ENCODE measurements at places on chromosomes 3 and 15.

DNA sequence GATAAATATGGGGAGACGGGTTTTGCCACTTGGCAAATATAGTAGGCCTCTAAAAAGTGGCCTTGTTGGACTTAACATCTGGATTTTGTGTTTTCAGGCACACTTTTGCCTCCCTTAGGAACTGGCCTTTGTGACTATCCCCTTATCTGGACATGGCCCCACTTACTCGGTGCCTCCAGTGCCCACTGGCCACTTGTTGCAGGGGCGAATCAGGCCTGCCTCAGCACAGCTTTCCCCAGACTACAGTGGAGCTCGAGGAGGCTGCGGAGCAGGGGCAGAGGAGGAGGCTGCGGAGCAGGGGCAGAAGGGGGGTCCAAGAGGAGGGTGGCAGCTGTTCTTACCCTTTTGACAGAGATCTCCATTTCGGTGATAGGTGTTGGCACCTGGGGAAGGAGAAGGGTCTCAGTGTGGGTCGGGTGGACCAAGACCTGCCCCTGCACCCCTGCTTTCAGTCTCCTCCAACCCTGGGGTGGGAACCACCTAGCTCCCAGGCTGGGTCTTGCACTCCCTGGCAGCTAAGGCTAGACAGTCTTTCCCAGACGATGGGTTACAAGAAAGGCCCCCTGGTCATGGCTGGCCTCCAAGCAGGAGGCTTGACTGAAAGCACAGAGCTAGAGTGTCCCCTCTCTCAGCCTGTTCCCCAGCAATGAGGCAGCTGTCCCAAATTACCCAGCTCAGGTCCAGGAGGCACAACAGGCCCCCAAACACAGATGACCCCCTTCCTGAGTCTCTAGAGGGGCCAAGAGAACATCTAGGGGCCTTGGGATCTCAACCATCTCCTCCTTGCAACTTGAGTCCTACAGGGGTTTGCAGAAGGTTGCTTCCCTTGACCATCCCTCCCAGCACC is 6.1 kb downstream of the SEMA3G start:
- peaks cover 40% of the 10 kb centered on the region for H3K4me1 ChIP-seq
- H3K27ac ChIP-seq, result no peak overlapping the region
- no peaks in the 10 kb centered on the region for H3K27me3 ChIP-seq
- no peaks in the 10 kb centered on the region for H3K36me3 ChIP-seq

DNA sequence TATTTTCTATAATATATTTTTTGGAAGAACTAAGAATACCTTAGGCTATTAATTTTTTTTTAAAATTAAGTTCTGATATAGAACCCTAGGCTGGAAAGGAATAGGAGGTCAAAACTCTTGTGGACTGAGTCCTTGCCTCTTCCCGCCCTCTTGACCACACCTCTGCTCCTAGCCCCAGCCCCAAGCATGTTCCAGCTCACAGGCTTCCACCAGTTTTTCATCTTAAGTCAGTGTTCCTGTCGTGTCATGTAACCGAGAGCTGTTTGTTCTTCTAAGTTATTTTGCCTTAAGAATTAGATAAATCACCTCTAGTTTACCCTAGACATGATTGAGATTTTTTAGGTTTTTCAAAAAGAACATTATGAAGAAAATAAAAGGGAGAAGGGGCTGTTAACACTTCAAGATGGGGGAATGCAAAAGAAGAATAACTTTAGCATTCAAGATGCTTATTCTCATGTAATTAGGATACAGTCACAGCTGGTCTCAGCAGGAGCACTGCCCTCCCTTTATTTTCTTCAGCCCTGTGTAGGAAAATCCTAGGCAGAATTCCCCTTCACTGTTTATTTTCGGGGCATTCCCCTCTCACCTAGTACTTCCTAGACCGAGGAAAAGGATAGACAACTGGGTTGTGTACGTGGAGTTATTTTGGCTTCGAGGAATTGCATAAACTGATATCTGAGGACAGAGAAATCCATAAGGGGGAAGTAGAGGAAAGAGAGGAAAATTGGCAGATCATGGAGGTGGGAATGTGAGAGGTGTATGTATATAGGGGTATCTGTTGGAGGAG is 110.2 kb downstream of the CMSS1 start:
- no peaks in the 10 kb centered on the region for H3K27me3 ChIP-seq
- no peaks in the 10 kb centered on the region for H3K4me1 ChIP-seq
- H3K27ac ChIP-seq, result peak overlapping the region; percentile 21
- no peak overlapping the region for H3K4me3 ChIP-seq
- DNase-seq, result no peak

DNA sequence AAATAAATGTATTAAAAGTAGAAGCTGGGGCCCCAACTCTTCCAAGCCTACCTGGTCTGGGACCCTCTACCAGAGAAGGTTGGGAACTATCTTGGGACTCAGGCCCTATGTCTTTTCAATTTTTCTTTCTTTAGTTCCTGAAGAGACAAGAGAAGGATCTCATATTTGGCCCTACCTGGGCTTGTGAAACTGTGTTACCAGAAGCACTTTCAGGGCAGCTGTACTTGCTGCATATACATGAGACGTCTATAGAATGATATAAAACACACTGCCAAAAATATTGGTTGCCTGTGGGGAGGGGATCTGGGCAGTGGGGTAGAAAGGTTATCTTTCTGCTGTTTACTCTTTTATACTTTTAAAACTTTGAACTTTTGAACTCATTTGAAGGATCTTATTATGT is 604 bp upstream of the EPB42 start:
- no peak for DNase-seq
- no peaks in the 10 kb centered on the region for H3K36me3 ChIP-seq
- H3K4me1 ChIP-seq, result peaks cover 5% of the 10 kb centered on the region
- H3K4me3 ChIP-seq, result no peak overlapping the region
- no peaks in the 10 kb centered on the region for H3K27me3 ChIP-seq

GRCh38 chr3:46520531-46520930 is 22.8 kb downstream of the RTP3 start:
- H3K27ac ChIP-seq, result no peak overlapping the region
- H3K36me3 ChIP-seq, result no peaks in the 10 kb centered on the region
- H3K4me3 ChIP-seq, result no peak overlapping the region
- no peaks in the 10 kb centered on the region for H3K4me1 ChIP-seq

GRCh38 chr15:98647026-98647773 is 1.1 kb upstream of the IGF1R start:
- no peak for DNase-seq
- H3K27ac ChIP-seq, result peak overlapping the region; percentile 98
- no peaks in the 10 kb centered on the region for H3K36me3 ChIP-seq
- H3K4me3 ChIP-seq, result peak overlapping the region; percentile 69

- H3K36me3 ChIP-seq, result no peaks in the 10 kb centered on the region
- H3K27me3 ChIP-seq, result no peaks in the 10 kb centered on the region
- H3K4me1 ChIP-seq, result no peaks in the 10 kb centered on the region
- no peak for DNase-seq
- H3K4me3 ChIP-seq, result no peak overlapping the region
- no peak overlapping the region for H3K27ac ChIP-seq
Observed at GRCh38 chr3:126618021-126618420, 36.9 kb downstream of the TXNRD3 start.

GRCh38 chr15:69280783-69281182 is 17.9 kb upstream of the PAQR5 start:
- no peak overlapping the region for H3K27ac ChIP-seq
- DNase-seq, result no peak
- H3K36me3 ChIP-seq, result no peaks in the 10 kb centered on the region
- no peaks in the 10 kb centered on the region for H3K4me1 ChIP-seq
- no peak overlapping the region for H3K4me3 ChIP-seq
- no peaks in the 10 kb centered on the region for H3K27me3 ChIP-seq

- H3K4me3 ChIP-seq, result no peak overlapping the region
- DNase-seq, result no peak
- H3K27ac ChIP-seq, result no peak overlapping the region
- H3K4me1 ChIP-seq, result no peaks in the 10 kb centered on the region
- no peaks in the 10 kb centered on the region for H3K27me3 ChIP-seq
Observed at GRCh38 chr15:30830961-30831360, 72.8 kb upstream of the FAN1 start.

DNA sequence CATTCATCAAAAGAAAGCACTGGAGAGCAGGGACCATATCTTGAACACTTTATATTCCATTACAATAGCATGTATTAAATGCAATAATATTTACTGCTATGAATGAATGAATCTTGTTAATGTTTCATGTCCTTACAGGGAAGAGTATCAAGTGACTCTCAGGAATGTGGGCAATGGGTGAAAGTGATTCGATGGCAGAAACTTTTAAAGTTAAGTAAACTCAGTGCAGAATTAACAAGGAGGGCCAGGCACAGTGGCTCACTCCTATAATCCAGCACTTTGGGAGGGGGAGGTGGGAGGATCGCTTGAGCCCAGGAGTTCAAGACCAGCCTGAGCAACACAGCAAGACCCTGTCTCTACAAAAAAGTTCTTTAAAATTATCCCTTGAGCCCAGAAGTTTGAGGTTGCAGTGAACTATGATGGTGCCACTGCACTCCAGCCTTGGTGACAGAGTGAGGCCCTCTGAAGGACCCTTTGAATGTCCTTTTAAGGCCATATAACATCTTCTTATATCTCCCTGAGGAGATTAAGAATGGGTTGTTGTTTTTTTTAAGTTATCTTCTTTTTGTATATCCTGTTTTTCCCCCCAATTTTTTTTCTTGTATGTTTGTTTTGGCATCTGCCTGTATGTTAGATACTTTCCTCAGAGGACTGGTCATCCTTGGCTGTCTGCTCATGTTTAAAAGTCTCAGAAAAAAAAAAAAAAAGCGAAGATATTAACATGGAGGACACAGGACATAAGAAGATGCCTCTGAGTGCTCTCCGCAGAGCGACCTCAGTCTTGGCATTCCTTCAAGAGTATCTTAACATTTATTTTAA is 9.6 kb upstream of the FSIP1 start:
- H3K36me3 ChIP-seq, result no peaks in the 10 kb centered on the region
- H3K4me1 ChIP-seq, result no peaks in the 10 kb centered on the region
- DNase-seq, result no peak
- H3K27ac ChIP-seq, result no peak overlapping the region

DNA sequence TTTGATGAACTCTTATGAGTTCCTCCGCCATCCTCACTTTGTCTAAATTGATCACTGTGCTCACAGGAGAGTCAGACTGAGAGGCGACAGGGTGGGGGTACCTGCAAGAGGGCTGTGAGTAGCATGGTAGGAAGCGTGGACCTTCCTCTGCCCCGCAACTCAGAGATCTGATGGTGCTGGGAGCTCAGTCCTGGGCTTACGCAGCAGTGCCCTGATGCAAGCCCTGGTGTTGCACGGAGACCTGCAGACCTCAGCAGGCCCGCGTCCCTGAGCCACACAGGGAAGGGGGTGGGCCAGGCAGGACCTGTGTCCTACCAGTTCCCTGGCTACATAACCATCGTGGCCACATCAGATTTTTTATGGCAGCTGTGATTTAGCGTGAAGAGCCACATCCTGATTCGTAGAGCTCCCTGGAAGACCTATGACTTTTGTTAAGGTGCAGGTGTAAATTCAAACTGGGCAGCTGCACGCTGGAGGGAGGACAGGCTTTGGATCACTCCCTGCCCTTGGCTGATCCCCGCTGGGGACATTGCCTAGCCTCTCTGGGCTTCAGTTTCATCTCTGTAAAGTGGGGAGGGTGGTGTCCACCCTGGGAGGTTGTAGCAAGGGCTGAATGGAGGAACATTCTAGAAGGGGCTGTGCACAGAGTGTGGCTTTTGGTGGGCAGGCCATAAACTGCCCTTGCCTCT is 176.1 kb downstream of the KLF13 start:
- no peaks in the 10 kb centered on the region for H3K27me3 ChIP-seq
- no peak for DNase-seq
- no peak overlapping the region for H3K27ac ChIP-seq
- no peaks in the 10 kb centered on the region for H3K36me3 ChIP-seq

- peaks cover 4% of the 10 kb centered on the region for H3K4me1 ChIP-seq
- H3K36me3 ChIP-seq, result no peaks in the 10 kb centered on the region
- peak overlapping the region; percentile 86 for H3K27ac ChIP-seq
- H3K27me3 ChIP-seq, result no peaks in the 10 kb centered on the region
- DNase-seq, result no peak
- peak overlapping the region; percentile 58 for H3K4me3 ChIP-seq
Observed at GRCh38 chr3:105365391-105366325, 1.1 kb upstream of the ALCAM start.

- DNase-seq, result no peak
- no peak overlapping the region for H3K4me3 ChIP-seq
- H3K27me3 ChIP-seq, result no peaks in the 10 kb centered on the region
Observed at GRCh38 chr3:112976953-112977352, 2.0 kb upstream of the CD200R1 start.

DNA sequence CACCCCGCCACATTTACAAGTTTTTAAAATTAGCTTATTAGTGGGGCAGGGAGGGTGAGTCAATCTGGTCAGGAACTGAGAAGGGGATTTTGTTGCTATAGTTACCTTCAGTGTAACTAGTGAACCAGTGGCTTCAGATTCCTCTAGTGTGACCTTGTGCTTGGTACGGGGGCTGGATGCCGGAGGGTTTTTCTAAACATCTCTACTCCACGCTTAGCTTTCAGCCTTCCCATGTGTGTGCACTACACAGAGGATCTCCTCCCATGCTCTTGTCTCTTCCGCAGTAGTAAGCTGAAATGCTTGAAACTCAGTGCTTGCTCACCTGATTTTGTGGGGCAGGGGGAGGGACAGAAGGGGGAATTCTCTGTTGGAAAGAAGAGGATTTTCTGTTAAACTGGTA is 67.9 kb upstream of the AKAP13 start:
- no peaks in the 10 kb centered on the region for H3K27me3 ChIP-seq
- peaks cover 18% of the 10 kb centered on the region for H3K4me1 ChIP-seq
- no peaks in the 10 kb centered on the region for H3K36me3 ChIP-seq
- H3K27ac ChIP-seq, result no peak overlapping the region
- DNase-seq, result no peak
- no peak overlapping the region for H3K4me3 ChIP-seq

GRCh38 chr3:13072600-13073325 is 466 bp downstream of the IQSEC1 start:
- H3K4me3 ChIP-seq, result peak overlapping the region; percentile 4
- no peak for DNase-seq
- peaks cover 13% of the 10 kb centered on the region for H3K27me3 ChIP-seq
- peaks cover 31% of the 10 kb centered on the region for H3K4me1 ChIP-seq
- H3K36me3 ChIP-seq, result no peaks in the 10 kb centered on the region

- H3K4me1 ChIP-seq, result peaks cover 24% of the 10 kb centered on the region
- H3K27me3 ChIP-seq, result no peaks in the 10 kb centered on the region
- peaks cover 47% of the 10 kb centered on the region for H3K36me3 ChIP-seq
- no peak overlapping the region for H3K4me3 ChIP-seq
- H3K27ac ChIP-seq, result peak overlapping the region; percentile 69
- no peak for DNase-seq
Observed at GRCh38 chr3:134357914-134358811, 16.1 kb downstream of the AMOTL2 start.

DNA sequence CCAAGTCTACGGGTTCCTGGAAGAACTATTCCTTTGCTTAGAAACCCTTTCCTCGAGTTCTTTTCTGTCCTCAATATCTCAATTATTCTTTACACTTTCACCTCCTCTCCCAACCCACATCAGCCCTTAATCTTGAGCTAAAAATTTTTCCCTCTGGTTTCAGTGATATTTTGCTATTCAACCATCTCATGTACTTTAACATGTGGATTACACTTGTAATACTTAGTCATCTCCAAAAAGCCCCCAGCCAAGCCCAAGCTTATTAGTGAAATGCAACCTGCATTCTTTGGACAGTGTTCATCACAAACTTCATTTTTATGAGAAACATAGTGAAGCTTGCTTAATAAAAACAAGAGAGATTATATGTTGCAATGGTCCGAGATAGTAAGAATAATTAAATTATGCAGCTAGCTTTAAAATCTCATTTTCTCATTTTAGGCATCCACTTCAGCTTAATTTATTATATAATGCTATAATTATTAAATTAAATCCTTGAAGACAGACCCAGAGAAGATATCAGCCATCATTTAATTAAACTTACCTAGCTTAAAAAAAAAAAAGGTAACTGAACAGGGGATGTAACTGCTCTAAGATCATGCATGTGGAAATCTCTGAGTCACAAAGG is 534.5 kb upstream of the TBL1XR1 start:
- no peaks in the 10 kb centered on the region for H3K27me3 ChIP-seq
- H3K27ac ChIP-seq, result no peak overlapping the region
- no peak for DNase-seq
- no peaks in the 10 kb centered on the region for H3K36me3 ChIP-seq

Data from esophagus squamous epithelium (tissue), 5 donors.